ENCODE measurements at places on chromosomes 12 and 14.

DNA sequence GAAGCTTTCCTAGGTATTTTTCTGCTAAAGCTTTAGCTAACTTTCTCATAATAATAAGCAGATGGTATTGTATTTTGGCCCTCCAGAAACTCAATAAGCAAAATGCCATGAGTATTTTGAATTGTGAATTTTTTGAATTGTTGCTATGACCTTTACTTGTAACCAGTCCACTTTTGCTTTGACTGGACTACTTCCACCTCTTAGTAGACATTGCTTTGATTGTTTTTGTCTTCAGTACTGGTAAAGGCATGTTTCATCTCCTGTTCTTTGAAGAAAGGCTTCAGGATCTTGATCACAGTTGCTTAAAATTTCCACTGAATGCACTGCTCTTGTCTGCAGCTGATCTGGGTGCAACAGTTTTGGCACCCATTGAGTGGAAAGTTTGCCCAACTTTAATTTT, 102.3 kb downstream of the TRMT5 start:
- DNase-seq, result no peak

DNA sequence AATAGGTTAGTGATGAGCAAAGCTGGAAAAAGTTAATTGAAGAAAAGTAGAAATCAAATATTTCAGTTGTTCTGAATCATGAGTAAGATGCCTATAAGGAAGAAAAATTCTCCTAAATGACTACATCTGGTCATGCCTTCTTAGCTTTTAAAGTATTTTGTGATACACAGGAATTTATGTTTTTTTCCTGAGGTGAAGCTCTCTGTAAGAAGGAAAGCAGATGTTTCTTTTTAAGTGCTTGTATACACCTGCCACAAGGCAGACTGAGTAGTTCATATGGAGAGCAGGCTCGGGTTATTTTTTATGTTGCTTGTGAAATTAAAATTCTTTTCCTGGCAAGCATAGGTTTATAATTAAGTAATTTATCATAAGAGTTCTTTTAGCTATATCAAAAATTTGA, 275.2 kb downstream of the RAD51B start:
- DNase-seq, result no peak

DNA sequence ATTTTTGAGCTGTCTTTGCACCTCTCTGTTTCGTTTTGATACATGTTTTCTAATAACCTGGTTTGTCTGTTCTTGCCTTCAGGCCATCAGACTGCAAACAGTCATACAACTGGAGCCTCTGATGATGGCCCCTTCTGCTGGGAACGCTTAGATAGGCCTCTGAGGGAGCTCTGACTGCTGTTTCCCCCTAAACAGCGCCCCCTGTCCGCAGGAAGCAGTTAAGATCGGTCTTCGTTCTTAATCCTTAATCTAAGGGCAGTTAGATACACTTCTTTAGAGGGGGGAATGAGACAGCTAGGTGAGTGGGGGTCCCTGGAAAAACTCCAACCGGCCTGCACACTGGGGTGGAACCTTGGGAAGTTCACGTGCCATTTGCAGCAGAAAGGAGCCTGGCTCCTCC, 1338.8 kb upstream of the SEL1L start:
- DNase-seq, result no peak

GRCh38 chr12:42786400-42787148, 197.0 kb upstream of the PRICKLE1 start:
- no peak for DNase-seq

DNA sequence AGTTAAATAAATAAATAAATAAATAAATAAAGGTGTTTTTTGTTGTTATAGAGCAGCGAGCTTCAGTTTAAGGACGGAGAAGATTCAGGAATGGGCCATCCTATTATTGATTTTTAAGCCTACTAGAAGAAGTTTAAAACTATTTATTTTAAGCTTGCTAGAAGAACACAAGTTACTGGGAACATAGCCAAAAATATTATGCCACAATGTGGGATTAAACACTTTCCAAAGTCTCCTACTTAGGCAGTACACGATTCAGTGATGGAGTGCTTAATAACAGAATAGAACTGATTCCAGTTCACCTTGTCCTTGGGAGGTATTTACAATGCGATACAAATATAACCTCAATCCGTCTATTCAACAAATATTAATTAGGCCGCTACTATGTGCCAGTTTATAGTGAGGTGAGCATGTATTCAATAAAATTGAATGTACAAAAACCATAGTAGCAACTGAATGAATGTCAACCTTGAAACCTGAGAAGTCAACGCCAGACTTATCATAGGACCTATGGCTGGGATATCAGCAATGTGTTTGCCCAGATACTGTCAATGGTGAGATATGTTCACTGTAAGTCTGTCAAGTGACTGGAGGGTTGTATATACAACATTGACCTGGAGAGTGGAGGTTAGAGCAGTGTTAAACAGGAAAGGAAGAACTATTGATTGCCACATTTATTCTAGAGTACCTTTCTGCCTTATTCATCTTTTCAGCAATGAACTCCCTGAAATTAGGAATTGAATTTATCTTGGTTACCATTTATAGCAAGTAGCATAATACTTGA, 486.4 kb downstream of the TMTC2 start:
- no peak for DNase-seq
